ENCODE measurements at places on chromosomes 6 and 20.
A peak's percentile ranks its signal among the peaks of the same experiment; 100 is the strongest.

DNA sequence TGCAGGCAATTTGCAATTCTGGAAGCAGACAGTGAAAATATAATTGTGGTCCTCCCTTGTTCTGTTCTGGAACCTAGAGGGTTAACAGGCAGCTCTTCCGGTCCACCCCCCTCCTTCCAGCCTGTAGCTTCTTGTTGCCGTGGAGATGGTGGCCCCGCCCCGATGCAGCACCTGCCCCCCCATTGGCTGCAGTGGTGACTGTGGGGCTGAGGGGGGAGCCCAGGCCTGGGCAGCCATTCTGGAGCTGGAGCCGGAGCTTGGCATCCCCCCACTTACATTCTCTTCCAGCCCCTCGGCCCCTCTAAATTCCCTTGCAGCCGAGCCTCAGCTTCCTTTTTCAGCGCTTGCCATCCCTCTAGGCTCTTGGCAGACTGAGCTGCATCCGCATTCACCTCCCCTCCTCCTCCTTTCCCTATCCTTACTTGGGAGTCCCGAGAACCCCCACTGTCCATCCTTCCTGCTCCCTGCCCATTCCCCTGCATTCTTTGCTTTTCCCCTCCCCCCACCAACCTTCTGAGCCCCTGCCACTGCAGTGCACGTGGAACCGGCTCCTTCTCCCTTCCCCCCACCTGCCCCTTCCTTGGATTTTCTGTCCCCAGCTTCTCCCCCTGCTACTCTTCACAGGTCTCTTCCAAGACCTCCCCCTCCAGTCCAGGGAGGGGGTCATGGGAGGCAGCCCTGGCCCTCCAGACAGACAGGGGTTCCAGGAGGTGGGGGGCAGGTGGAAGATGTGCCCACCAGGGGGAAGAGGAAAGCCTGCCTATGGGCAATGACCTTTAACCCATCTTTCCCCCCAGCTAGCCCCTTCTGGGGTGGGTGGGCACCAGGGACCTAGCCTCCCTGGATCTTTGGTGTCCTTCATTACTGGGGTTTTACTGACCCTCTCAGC is 11.4 kb downstream of the SYNGAP1 start:
- DNase-seq: peak; percentile 85

GRCh38 chr20:61170496-61171320 is 81.4 kb upstream of the CDH4 start:
- DNase-seq: no peak

GRCh38 chr20:37745553-37745952 is 51.7 kb downstream of the CTNNBL1 start:
- no peak for DNase-seq

GRCh38 chr6:105874835-105875626 is 211.1 kb upstream of the PRDM1 start:
- no peak for DNase-seq

DNA sequence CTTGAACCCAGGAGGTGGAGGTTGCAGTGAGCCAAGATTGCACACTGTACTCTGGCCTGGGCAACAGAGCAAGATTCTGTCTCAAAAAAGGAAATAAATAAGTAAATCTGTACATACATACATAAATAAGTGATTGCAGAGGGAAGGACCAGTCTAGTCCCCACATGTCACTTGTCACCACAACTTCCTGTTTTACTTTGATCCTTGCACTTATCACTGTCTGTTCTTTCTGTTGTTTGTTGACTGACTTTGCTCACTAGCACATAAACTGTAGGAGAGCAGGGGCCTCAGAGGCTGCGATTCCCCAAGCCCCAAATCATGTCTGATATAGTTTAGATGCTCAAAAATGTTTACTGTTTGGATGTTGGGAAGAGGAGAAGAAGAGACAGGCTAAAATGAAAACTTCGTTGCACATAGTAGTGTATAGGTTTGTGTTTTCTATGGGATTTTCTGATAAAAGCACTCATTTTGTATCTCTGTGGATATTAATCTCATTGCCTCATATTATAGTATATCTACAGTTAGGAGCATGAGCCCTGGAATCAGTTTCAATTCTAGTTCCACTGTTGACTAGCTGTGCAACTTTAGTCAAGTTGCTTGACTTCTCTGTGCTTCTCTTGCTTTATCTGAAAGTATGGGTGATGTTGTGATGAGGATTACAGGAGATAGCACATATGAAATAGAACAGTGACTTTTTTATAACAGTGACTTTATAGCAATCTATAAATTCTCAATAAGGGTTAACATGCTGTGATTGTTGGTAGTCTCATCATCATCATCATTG is 165.0 kb downstream of the TBC1D7 start:
- DNase-seq: no peak

DNA sequence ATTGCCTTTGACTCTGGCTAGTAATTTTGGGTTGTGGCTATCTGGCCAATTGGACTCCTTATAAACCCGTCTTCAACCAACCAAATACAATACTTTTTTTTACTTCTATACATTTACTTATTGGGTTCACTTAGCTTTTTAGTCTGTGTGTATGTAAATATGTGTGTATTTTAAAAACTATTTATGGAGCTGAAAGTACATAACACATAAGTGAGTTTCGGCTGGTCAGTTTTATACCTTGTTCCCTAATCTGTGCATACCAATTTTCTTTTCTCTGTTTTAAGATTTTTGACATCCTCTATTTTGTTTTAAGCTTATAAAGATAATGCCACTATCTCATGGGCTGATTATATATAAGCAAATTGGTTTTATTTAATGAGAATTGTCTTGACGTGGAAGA is 129.5 kb downstream of the LRRC1 start:
- no peak for DNase-seq

GRCh38 chr6:142805042-142805441 is 139.9 kb downstream of the HIVEP2 start:
- DNase-seq: no peak

GRCh38 chr6:74519163-74519562 is 686.7 kb downstream of the COL12A1 start:
- no peak for DNase-seq

DNA sequence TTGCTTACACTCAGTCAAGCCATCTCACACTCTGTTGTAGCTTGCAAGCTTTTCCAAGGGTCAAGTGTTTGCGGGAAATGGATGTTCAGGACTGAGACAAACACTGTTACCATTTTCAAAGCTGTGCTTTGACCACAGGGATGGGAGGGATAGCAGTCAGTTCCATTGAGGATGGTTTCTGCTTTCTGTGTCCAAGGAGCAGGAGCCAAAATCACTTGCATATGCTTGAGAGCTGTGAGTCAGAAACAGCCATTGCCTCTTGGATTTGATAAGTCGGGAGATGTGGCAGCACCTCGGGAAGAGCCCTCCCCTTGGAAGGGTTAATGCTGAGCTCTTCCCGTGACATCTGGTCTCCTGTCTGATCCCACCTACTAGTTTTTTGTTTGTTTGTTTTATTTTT is 85.2 kb downstream of the TCP11 start:
- no peak for DNase-seq

GRCh38 chr6:45419571-45420082 is 41.9 kb upstream of the SUPT3H start:
- DNase-seq: peak; percentile 42

DNA sequence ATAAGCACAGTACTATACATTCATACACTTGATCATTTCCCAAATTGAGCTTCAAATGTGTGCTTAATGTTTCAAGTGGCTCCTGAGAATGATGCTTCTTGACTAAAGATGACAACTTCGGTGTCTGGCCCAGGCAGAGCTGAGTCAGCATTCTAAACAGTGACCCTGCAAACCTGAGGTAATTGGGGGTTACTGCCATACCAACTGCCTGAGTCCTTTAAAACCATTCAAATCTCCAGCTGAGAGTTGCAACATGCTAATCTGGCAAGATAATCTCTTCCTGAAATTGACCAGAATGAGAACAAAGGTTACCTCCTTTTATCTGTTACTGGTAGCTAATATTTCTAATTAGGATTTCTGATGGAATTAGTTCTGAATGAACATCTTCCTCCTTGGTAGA is 8.2 kb downstream of the BACH2 start:
- no peak for DNase-seq

DNA sequence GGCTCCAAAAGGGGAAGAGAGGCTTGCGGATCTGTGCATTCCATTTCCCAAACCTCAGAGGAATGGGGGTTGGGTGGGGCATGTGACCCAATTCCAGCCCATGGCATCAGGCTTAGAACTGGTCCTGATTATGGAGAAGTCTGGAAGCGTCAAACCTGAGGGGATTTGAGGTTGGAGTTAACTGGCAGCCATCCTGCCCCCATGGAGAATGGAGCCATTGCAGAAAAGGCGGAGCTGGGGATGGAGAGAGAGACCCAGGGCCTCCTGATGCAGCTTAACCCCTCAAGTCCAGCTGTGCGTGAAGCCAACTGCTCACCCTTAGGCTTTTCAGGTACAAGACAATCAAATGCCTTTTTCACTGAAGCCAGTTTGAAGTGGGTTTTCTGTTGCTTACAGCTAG is 9.9 kb upstream of the SDCBP2 start:
- DNase-seq: no peak

GRCh38 chr20:50308166-50308512 is 117.5 kb downstream of the CEBPB start:
- DNase-seq: no peak

- DNase-seq: peak; percentile 96
These were observed 532.0 kb downstream of the BCKDHB start for GRCh38 chr6:80638213-80639055.

GRCh38 chr6:113823916-113824315 is 33.2 kb upstream of the MARCKS start:
- DNase-seq: no peak

- no peak for DNase-seq
These were observed 3.4 kb downstream of the HMGN3 start for GRCh38 chr6:79231101-79231500.

DNA sequence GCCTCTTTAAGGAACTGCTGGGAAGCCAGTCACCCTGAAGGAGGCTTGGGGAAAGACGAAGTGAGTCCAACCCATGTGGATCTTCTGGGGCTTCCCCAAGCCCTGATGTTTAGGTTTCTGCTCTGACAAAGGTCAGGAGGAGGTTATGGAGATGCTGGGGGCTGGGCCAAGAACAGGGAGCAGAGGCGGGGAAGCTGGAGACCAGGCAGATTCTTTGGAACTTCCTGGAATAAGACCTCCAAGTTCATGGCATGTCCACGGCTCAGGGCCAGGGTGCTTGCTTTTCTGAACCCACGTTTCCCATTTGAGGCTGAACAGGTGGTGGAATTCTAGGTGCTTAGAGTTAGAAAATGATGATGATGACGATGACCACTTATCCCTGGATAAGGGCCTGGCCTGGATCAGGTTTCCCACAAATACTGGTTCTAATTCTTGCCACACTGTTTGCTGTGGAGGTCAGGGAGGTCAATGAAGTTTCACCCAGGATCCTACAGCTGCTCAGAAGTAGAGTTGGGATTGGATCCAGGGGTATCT is 30.0 kb upstream of the TGM2 start:
- no peak for DNase-seq

- no peak for DNase-seq
These were observed 57.8 kb upstream of the TAGAP start for GRCh38 chr6:159102373-159103160.

- DNase-seq: peak; percentile 80
These were observed 496.0 kb upstream of the ADGRB3 start for GRCh38 chr6:68139130-68139529.

DNA sequence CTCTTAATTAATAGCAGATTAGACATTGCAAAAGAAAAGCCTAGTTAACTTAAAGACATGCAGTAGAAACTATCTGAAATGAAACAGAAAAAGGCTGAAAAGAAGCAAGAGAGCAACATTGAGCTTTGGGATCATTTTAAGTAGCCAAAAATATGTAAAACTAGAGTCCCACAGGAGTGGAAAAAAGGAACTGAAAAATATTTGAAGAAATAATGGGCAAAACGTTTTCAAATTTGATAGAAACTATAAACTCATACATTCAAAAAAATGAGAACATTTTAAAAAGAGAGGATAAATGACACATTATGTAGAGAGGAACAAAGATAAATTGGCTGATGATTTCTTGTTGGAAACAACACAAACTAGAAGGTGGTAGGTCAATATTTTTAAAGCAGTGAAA is 166.1 kb upstream of the AKAP12 start:
- DNase-seq: no peak

DNA sequence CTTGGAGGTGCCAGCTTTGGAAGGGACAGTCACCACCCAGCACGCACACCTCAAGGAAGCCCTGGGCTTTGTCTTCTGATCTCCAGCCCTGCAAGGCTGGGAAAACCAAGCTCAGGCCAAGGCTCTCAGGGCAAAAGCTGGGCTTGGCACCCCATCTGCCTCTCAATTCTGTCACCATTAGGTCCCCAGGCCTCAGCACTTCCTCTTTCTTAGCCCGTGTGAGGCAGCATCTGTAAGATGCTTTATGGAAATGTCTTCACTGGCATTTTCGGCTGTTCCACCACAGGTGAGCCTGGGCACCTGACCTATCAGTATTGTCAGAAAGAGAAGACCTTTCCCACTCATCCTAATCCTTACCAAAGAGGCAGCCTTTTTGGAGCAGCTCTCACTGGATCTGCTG is 24.6 kb downstream of the GMEB2 start:
- no peak for DNase-seq

DNA sequence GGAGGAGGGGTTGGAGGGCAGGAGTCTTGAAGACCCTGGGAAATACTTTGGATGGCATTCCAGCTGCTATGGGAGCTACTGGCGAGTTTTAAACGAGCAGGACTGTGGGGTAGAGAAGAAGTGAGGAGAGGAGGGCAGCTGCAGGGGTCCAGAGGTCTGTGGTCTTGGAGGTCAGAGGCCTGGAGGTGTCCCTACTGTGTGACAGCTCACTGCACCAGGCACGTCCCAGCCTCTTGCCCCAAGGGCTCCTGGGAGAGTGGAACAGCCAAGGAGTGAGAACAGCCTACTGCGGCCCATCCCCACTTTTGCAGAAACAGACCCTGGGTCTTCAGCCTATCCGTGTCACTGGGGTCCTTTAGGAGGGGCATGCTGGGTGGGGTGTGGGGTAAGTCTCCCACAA is 2.9 kb upstream of the NOL4L start:
- DNase-seq: no peak

DNA sequence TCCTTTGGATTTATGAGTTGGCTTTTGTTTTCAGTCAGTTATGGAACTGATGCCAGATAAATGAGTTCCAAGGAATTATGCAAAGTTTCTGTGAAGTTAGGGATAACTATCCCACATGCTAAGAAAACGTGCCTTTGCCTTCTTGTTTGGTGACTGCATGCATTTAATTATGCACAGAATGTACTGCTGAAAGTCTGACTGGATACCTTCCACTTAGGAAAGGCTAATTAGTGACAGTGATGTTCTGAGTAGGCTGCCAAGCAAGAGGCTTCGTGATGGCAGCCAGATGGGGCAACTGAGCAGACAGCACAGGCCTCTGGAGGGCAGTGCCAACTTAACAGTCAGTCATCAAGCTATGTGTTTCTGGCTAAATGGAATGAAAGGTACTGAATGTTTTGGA is 289.9 kb downstream of the CD109 start:
- DNase-seq: no peak

DNA sequence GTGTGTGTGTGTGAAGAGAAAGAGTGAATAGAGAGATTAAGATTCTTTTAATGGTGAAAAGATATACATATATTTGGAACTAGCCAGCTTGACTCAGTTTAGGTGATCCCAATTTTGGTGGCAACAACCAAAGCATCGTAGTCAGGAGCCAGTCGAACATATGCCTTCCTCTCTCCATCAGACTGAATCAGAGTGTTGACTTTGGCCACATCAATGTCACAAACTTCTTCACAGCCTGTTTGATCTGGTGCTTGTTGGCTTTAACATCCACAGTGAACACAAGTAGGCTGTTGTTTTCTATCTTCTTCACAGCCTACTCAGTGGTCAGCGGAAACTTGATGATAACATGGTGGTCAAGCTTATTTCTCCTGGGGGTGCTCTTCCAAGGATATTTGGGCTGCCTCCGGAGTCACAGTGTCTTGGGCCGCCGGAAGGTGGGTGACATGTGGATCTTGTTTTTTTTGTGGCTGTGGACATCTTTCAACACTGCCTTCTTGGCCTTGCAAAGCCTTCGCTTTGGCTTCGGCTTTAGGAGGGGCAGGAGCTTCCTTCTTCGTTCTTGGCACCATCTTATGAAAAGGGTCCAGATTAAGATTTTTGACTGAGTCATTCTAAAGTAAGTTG is 3.4 kb downstream of the HLA-F start:
- DNase-seq: no peak
